ENCODE measurements at places on chromosomes 1 and 21.

- DNase-seq = peak; percentile 68
Observed at GRCh38 chr21:41932576-41933312, 21.1 kb downstream of the C2CD2 start.

DNA sequence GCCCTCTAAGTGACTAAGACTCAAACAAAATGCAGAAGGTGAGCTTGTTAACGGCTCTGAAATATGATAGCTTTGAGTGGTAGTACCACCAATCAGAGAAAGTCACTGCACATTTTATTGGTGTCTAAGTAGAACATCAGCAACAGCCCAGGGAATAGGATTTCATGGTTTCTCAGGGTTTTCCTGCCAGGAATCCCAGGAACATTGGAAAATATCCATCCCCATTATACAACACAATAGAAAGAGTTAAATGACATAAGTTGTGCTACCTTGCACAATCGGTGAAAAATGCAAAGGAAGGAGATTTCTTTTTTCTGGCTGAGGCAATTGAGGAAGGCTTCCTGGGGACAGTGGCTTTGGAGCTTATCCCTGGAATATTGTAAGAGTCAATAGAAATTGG lies 283.1 kb downstream of the HLX start:
- no peak for DNase-seq

GRCh38 chr1:179197690-179198297 lies 31.7 kb downstream of the ABL2 start:
- DNase-seq = no peak

GRCh38 chr1:174872615-174873058 lies 127.1 kb upstream of the CACYBP start:
- DNase-seq = peak; percentile 7

DNA sequence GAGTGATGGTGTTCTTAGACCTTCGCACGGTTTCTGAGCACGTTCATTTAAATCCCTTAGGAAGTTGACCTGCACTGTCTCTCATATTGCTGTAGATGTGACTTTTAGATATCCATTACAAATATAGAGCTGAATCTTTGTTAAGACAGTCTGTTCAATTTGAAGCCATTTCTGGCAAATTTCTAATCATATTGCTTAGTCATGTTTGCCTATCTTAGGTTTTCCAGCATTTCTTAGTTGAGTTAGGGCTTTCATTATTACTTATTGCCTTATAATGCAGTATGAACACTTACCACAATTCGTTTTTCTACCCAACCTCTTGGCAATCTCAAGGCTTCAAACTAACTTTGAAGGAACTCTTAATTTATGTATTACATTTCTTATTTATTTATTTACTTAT lies 78.5 kb upstream of the PGD start:
- DNase-seq = no peak

DNA sequence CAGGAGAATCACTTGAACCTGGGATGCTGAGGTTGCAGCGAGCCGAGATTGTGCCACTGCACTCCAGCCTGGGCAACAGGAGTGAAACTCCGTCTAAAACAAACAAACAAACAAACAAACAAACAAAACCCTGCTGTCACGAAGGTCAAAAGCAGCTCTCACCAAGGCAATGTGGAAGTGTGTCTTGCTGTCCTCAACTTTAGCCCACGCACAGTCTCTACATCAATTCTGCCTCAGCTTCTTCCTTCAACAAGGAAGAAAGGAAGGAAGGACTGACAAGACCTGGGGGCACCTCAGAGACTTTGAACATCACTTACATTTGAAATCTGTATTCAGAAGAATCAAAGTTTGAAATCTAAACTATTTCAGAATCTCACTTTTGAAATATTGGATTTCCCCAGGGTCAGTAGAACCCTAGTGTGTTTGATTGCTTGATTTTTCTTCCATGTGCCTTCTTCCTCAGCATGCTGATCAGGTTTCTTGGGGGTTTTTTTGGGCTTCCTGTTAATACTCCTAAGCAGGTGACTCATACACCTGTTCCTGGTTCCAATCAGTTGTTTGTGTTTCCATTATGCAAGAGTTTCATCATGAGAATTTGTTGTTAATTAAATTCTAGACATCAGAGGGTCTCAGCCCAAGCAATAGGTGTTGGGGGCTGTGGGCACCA lies 6.5 kb upstream of the CSTB start:
- no peak for DNase-seq

- no peak for DNase-seq
Observed at GRCh38 chr1:67880056-67880601, 46.9 kb upstream of the GNG12 start.

DNA sequence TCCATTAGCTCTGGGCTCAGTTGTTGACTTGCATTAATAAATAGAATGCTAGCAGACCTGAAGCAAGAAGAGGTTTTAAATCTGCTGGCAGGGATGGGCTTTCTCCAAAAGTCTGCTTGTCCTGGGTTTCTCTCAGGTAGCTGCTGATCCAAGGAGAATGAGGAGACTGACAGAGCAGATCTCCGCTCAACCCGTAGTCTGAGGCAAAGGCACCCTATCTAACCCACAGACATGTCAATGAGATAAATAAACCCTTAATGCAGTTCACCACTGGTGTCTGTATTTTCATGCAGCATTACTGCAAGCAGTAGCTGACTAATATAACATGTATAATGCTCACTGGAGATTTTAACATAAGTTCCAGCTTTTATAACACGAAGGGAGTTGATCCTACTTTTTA lies 44.1 kb upstream of the RGS21 start:
- DNase-seq = peak; percentile 37

GRCh38 chr1:59063501-59063900 lies 233.4 kb upstream of the FGGY start:
- no peak for DNase-seq

- no peak for DNase-seq
Observed at GRCh38 chr1:42940851-42941639, 17.6 kb downstream of the SLC2A1 start.

GRCh38 chr1:208570362-208570761 lies 326.2 kb upstream of the PLXNA2 start:
- no peak for DNase-seq

GRCh38 chr1:8373581-8374241 lies 55.8 kb downstream of the SLC45A1 start:
- DNase-seq = no peak

- no peak for DNase-seq
Observed at GRCh38 chr1:153394391-153394790, 3.5 kb upstream of the S100A8 start.

DNA sequence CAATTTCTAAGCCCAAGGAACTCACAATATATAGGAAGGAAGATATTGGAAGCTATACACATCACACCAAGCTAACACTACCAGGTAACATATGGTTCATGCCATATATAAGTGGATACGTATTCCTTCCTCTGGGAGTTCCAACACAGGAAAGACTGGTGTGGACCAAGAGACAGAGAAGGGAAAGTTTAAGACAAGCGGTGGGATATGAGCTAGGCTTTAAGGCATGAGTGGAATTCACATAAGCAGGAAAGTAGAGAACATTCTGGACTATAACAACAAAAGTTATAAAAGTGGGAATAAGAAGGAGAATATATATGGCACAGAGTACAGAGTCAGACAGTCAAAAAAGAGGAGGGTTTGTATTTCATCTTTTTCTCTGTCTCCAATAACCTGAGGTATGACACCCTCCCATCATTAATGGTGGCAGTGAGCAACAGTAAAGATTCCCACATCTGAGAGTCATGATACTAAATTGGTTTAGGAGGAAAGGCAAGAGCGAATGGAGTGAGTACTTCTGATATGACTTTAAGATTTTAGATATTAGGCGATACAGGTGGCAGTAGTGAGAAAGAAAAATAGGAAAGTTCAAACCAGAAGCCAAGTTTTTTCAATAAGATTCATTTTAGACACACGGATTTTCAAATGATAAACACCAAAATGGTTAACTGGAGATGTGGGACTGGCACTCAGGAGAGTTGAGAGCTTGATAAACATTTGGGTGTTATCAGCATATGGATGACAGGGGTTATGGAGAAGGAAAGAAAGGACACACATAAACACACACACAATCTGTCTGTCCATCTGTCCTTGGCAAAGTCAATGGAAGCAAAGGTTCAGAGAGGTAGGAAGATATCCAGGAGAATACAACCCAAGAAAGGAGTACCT lies 87.4 kb upstream of the TTC39A start:
- no peak for DNase-seq

DNA sequence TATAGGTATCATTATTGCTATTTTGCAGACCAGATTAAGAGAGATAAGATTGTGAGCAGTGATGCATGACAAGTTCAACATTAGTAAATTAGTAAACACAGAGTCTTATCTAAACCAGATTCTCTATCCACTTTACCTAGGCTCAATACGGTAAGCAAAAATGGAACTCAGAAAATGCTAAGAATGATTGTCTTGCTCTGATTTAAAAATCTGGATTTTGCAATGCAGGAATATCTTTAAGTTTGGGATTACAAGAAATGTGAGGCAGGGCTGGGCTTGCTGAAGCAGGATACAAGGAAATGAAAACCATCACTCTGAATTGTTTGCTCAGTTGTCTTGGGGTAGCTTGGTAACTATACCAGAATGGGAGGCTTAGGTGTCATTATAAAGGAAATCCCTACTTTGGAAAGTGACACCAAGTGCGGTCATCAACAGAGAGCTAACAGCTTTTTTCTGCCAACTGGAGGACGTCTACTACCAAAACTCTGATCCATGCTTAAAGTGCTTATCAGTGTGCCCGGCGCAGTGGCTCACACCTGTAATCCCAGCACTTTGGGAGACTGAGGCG lies 332.7 kb upstream of the RUNX1 start:
- no peak for DNase-seq

DNA sequence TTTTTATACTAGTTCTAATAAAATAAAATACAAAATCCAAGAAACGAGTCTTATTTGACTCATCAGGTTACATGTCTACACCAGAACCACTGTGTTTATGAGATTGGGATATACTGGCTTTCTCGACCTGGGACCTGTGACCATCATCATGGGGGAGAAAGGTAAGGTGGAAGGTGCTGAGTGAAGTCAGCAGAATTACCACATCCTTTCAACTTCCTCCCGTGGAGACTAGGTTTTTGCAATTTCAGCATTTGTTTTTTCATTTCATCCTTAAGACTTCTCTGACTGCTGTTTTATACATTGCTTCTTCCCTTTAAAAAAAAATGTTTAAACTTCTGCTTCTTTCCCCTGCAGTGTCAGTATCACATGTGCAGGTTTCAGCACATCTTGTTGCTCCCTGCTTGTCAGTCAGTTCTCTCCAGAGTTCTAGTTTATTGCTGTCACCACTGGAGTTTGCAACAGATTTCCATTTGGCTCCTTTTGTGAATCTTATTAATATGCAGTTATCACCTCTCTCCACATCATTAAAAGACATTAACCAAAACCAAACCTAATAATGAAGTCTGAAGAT lies 60.4 kb upstream of the HAO2 start:
- DNase-seq = no peak

GRCh38 chr1:2210084-2210653 lies 15.6 kb upstream of the FAAP20 start:
- DNase-seq = no peak

- DNase-seq = no peak
Observed at GRCh38 chr1:228020686-228021354, 14.0 kb downstream of the WNT3A start.

DNA sequence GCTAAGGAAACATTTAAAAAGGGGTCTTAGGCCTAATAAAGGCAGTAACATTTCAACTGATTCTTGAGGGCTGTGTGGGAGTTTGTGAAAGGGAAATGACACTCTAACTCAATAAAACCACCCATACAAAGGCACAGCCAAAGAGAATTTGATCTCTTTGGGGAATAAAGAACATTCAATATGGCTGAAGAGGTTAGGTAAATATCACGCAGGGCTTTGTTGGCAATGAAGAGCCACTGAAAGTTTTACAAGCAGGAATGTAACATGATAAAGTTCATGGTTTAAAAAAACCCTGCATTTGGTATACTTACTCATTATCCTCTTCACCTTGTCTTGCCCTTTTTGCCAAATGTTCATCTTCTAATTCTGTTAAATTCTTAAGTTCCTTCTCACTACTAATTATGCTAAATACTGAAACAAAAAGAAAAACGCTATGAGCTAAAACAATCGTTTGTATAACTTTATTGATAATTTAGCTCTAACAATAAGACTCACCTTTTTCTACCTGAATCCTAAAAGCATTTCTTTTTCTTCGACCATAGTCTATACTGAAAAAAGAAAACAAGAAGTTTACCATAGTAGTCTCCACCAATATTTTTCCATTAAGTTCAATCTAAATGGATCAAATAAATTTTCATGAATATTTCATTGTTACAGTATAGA lies 12.5 kb downstream of the NVL start:
- DNase-seq = no peak
